NCI-H460 (cell line): ENCODE measurements at places on chromosomes 4 and X. TPM values are rescaled to one million over a fixed set of nuclear protein-coding genes. Genes with fewer than 3 reads are reported as not detected.

DNA sequence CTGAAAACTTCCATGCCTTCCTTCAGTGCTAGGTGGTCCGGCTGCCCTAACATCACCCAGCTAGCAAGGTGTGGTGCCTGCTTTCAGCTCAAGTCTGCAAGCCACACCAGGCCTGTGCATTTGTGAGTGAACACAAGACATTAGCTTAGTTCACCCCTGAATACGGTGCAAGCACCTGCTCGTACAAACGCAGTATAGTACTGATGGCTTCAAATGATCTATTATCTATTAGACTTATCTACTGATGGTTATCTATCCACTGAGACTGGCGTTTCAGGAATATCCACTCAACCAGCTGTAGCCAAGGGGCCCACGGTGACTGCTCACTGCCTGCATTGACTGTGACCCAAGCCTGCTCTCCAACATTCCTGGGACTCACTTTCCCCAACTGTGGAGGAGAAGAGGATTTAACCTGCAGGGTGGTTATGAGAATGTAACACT, 155.9 kb downstream of the SHOX start:
- DNase-seq = no peak

DNA sequence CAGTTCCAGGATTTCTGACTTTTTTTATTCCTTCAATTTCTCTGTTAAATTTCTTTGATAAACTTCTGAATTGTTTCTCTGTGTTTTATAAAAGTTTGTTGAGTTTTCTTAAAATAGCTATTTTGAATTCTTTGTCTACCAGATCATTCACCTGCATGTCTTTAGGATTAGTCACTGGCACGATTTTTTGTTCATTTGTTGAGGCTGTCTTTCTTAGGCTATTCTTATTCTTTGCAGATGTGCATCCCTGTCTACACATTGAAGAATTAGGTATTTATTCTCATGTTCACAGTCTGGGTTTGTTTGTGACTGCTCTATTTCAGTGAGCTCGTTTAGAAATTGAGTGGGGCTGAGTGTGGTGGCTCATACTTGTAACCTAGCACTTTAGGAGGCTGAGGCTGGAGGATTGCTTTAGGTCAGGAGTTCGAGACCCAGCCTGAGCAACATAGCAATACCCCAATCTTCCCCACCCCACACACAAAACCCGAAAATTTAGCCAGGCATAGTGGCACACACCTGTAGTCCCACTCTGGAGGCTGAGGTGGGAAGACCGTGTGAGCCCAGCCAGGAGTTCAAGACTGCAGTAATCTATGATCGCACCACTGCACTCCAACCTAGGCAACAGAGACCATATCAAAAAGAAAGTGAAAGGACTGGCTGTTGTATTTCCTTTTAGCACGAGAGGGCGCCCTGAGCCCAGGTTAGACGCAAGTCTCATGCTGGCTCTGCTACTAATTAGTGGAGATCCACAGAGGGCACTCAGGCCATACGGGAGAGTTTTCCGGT, 42.0 kb downstream of the F8 start:
- DNase-seq = peak; percentile 80

Gene SLC34A2
- total RNA-seq = not detected in 2 replicates

DNA sequence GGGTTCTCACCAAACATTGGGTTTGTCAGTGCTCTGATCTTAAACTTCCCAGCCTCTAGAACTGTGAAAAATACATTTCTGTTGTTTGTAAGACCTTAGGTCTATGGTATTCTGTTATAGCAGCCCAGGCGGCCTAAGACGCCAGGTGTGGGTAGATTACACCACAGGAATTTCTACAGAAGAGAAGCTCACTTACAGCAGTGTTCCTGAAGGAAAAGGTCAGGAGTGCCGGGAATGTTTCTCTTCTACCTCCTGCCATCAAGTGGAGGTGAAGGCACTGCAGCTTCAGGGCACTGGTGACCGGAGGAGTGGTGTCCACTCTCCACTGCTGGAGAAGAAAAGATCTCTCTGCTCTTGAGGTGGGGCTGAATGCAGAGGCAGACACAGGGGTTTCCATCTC, 45.7 kb downstream of the FHDC1 start:
- no peak for DNase-seq

Gene PLK4
- 21.3 and 28.9 TPM in 2 replicates for total RNA-seq

Gene SNCA
- total RNA-seq = 99.1 and 110 TPM in 2 replicates

Gene FAM47A
- not detected in 2 replicates for total RNA-seq

DNA sequence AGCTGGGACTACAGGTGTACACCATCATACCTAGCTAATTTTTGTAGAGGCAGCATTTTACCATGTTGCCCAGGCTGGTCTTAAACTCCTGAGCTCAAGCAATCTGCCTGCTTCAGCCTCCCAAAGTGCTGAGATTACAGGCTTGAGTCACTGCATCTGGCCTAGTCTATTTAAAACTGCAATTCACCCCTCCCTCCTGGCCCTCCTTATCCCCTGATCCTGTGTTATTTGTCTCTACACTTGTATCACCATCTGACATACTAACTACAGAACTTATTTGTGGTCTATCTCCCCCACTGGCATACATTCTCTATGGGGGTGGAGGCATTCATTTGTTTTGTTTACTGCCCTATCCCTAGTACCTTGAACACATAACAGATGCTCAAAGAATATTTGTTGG, 23.7 kb downstream of the CC2D2A start:
- no peak for DNase-seq

DNA sequence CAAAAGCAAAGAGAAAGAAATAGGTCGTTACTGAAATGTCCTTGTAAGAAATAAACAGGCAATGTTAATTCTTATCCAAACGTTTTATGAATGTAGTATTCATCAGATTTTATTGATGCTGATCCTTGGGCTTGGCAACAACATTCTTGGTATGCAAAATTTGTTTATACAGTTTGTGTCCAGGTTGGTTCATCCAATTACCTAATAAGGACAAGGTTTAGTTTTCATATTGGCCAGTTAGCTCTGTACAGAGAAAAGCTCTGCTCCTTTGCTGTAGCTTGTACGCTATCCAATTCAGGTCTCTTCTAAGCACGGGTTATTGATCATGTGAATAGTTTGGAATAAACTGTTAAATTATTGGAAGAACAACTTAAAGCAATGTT, 14.4 kb upstream of the CCNG2 start:
- no peak for DNase-seq
